ENCODE measurements at places on chromosomes 2 and 18.

GRCh38 chr2:23661276-23662050 lies 265.5 kb downstream of the ATAD2B start:
- DNase-seq = no peak

DNA sequence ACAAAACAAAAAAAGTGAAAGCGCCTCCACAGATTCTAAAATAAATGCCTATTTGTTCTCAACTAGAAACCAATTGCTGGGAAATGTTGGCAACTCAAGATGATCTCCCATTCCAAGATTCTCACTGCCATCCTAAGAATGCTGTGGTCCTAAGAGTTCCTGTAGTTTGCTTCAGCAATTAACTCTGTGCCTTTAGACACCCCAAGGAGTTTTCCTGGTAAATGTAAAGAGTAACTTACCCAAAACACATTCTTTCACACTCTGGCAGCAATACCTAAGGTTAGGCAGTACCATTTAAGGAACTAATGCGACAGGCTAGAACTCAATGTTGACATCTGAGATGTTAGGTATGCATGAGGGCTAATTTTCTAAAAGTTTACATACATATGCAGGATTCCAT lies 58.8 kb upstream of the TANK start:
- DNase-seq = no peak

DNA sequence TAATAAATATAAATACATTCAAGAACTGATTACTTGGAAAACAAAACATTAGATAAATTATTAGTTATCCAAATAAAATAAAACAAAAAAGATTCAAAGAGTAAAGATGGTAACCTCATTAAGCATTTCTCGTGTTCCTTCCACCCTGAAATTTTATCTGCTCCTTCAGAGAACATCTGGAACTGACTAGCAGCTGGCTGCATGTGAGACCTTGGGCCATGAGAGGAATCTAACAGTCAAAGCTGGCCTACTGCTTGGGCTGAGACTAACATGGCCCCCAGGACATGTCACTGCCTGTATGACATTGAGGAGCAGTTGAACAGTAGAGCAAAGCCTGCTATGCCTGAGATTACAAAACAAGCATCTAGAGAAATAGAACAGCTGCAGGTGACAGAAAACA lies 208.5 kb upstream of the ZSWIM2 start:
- no peak for DNase-seq

- no peak for DNase-seq
Measured at GRCh38 chr18:34901299-34901698, 139.9 kb upstream of the MAPRE2 start.

DNA sequence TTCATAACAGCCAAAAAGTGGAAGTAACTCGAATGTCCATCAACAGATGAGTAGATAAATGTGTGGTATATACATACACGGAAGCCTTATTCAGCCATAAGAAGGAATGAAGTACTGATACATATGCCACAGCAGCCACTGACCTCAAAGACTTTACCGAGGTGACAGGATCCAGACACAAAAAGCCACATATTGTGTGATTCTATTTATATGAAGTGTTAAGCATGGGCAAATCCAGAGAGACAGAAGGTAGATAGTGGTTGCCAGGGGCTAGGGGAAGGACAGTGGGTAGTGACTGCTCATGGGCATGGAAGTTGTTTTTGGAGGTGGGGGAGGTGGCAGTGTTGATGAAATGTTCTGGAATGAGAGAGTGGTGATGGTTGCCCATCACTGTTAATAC lies 33.9 kb downstream of the ZAP70 start:
- DNase-seq = no peak

DNA sequence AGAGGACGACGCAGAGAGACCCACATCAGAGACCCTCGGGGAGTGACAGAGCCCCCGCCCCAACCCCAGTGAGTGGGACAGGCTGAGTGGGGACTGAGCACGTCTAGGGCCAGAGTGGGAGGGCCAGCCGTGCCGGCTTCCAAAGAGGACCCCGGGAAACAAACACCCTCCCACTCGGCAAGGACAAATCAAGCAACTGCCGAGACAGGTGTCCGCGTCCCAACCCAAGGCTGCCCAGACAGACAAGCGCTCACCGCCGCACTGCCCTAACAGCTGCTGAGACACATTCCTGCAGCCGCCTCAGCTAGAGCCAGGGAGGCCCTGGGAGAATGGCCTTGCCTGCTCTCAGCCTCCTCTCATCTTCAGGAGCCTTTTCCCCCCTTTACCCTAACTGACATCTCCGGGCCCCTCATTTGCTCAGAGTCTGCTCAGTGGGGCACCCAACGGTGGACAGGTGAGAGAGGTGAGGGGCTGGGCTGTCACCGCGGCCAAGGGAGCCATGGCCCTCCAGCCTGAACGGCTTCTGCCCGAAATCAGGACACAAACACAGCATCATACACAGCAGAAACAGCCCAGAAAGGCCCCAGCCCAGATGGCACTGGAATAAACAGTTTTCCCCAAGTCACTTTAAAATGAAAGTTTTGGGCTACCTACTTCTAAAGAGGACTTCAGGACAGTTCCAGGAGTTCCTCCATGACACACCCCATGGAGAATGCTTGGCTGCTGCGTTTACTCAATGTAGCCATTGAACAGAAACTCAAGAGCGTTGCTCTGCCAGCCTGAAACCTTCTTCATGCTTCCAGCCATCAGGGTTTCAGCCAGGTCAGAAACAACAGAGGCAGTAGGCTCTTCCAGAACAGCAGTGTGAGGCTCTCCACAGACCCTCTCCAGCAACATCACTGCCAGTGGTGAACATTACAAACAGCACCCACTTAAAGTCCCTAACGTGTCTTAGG lies 23.6 kb downstream of the SLC66A2 start:
- DNase-seq = no peak

- DNase-seq = no peak
Measured at GRCh38 chr2:153770359-153770991, 101.2 kb upstream of the GALNT13 start.

GRCh38 chr2:220550995-220551700 lies 923.7 kb downstream of the SLC4A3 start:
- no peak for DNase-seq

DNA sequence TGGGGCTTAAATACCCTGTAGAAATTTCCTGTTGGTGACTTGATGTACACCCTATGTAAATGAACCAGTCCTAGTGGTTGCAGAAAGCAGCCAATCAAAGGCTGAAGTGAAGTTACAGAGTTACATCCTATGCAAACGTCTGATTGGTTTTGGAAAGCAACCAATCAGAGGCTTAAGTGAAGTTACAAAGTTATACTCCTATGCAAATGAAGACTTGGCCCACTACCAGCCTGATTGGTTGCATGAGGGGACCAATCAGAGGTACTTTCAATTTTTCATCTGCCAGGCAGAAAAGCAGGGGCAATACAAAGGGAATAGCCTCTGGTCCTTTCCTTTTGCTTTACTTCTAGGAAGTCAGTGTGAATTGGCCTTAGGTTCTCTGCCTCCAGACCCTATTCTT lies 13.6 kb upstream of the ZNF397 start:
- DNase-seq = no peak
